C1 segment of cervical spinal cord (tissue), 14 donors: ENCODE measurements at places on chromosomes 16 and 17.
A peak's percentile ranks its signal among the peaks of the same experiment; 100 is the strongest.

GRCh38 chr16:73427164-73427563 is 379.2 kb upstream of the ZFHX3 start:
- no peak for DNase-seq

- no peak for DNase-seq
Observed at GRCh38 chr17:1491443-1492248, 840 bp downstream of the MYO1C start.

DNA sequence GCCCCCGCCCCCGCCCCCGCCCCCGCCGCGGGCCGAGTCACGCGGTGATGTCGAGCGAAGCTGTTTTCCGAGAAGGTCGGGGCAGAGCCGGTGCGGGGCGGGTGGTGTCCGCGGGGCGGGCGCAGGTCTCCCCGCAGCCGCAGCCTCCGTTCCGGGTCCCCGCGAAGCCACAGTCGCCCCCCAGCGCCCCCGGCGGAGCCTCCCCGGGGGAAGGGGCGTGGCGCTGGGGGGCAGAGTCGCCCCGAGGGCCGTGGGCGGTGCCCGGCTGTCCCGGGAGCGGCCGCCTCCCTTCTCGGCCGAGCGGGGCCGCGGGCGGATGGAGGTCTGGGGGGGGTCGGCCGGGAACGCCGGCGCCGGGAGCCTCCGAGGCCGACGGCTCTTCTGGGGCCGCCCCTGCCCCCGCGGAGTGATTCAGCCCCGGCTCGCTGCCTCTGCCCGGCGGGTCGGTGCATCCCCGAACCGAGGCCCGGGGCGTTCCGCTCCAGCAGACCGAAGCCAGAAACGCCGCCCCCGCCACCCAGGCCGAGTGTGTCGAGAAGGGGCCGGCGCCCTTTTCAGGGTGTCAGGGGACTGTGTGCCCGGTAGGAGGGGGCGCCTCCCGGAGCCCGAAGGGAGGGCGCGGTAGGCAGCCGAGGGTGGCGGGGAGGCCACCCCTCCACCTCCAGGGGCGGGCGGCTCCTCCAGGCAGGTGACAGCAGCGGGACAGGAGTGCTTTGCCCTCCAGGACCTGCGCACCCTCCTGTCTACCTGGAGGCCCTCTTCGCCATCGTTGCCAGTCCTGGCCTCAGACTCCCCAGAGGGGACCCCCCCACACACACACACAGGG is 1.7 kb downstream of the METRNL start:
- peak; percentile 13 for DNase-seq

DNA sequence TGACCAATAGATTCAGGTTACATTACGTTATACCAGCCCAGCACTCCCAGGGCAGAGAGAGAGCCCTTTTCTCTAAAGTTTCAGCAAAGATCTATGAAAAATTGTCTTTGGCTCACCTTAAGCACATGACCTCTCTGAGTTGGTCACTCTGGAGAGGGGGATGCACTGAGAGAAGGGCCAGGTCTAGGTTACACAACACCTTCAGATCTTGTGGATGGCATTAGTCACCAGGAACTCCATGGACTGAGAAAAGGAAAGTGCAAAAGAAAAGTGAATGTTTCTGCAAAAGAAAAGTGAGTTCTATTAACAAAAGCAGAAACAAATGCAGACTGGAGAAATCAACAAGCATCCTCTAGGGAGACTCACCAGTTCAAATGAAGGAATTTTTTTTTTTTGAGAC is 253.3 kb upstream of the SALL1 start:
- DNase-seq = no peak

- peak; percentile 26 for DNase-seq
Observed at GRCh38 chr16:55703003-55704001, 47.5 kb downstream of the SLC6A2 start.

DNA sequence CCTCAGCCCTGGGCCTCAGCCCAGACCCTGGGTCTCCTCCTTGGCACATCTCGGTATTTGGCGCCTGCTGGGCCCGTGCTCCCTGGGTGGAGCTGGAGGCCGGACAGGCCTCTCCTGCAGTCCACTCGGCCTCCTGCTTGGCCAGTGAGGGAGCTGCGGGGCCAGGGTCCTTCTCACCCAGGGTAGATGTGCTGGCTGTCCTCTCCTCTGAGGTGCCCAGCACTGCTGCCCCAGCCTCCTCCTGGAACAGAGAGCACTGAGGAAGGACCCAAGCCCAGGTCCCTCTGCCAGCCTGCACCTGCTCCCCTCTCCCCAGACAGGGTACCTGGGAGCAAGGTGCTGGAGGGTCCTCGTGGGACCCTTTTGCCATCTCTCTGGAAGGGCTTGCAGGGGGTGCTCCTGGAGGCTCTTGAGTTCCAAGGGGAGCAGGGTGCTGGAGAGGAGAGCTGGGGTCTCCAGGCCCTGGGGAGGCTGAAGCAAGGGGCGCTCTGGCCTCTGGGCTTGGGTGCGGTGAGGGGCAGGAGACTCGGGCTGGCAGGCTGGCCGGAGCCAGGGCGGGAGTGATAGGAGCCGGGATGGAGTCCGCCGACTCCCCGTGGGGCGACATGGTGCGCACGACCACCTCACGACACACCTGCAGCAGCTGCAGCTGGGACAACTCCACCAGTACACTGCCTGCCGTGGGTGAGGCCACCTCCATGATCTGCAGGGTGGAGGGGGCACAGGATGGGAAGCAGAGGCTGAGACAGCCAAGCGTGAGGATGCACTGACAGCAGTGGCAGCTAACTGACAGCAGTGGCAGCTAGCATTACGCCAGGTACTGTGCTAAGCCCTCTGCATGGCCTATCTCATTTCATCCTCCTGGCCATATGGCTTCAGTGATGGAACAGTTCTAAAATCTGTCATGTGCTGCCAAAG is 17.8 kb downstream of the TSPOAP1 start:
- no peak for DNase-seq

GRCh38 chr17:50169121-50169764 is 3.4 kb downstream of the SGCA start:
- no peak for DNase-seq

DNA sequence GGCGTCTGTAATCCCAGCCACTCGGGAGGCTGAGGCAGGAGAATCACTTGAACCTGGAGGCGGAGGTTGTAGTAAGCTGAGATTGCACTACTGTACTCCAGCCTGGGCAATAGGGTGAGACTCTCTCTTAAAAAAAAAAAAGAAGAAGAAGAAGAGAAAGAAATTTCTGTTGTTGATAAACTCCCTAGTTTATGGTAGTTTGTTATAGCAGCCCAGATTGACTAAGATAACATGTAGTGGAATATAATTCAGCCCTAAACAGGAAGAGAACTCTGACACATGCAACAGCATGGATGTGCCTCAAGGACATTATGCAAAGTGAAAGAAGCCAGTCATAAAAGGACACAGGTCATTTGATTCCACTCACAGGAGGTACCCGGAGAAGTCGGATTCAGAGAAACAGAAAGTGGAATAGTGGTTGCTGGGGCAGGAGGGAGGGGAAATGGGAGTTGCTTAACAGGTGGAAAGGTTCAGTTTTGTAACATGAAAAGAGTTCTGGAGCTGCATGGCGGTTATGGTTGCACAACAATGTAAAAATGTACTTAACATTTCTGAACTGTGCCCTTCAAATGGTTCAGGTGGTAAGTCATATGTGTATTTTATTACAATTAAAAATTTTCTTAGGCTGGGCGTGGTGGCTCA is 26.0 kb upstream of the PRM1 start:
- no peak for DNase-seq

DNA sequence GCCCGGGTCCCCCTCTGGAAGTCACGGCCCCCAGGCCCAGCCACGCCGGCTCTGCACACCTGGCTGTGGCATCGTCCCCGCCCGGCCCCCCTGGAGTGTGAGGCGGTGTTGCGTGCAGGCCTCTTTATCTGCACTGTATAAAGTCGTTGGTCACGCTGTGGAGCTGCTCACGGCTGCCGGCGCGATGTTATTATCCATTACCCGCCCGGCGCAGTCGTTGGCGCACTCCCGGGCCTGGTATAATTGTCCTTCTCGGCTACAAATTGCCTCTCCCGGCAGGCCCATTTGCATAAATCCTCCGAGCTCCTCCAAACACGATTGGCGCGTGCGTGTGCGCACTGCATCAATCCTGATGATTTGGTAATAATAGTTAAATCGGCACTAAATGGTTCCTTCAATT is 57.8 kb downstream of the BAHCC1 start:
- no peak for DNase-seq

GRCh38 chr17:17456251-17456650 is 20.5 kb upstream of the MED9 start:
- DNase-seq = no peak

DNA sequence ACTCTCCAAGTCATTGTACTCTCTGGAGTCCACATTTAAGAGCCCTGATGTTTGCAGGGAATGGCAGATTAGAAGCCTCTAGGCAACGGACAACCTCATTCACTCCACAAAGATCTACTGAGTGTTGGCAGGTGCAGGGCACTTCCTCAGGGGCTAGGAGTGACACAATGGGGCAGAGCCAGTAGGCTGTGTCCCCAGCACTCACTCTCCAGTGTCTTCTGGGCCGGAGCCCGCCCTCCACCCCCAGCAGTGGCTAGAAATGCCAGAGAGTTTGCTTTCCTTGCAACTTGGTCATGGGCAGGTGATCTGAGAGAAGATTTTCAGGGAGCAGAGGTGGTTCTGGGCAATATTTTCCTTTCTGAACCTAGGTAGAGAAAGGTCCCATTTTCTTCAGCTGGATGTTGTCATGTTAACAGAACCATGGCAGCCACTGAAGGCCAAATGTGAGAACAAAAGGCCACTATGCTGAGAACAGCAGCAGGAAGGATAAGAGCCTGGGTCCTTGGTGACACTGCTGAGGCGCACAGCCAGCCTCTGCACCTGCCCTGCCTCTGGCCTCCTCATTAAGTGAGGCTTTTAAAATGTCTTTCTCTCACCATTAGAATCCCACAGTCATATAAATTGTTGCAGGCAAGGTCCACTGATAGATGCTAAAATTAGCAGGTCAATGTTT is 96.2 kb downstream of the USP31 start:
- DNase-seq = no peak

GRCh38 chr17:82487910-82488309 is 29.4 kb downstream of the NARF start:
- DNase-seq = peak; percentile 13

GRCh38 chr17:44792276-44792675 is 33.5 kb downstream of the ADAM11 start:
- DNase-seq = no peak

DNA sequence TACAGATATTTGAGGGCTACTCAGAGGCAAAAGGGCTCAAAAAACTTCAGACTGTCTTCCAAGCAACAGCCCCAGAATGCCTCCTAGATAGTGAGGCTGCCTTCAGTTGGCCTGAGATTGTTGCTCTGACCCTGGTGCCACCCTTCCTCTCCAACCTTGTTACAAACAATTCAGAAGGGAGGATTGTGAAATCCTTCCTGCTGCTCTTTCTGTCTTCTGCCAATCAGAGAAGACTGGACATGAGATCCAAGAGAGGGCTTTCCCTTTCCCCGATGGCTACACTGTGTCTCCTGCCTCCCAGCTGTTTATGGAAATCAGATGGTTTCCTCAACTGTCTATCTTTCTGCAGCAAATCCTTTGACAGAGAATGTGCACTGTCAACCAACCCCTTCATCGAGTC is 419.9 kb downstream of the CDH13 start:
- DNase-seq = no peak

DNA sequence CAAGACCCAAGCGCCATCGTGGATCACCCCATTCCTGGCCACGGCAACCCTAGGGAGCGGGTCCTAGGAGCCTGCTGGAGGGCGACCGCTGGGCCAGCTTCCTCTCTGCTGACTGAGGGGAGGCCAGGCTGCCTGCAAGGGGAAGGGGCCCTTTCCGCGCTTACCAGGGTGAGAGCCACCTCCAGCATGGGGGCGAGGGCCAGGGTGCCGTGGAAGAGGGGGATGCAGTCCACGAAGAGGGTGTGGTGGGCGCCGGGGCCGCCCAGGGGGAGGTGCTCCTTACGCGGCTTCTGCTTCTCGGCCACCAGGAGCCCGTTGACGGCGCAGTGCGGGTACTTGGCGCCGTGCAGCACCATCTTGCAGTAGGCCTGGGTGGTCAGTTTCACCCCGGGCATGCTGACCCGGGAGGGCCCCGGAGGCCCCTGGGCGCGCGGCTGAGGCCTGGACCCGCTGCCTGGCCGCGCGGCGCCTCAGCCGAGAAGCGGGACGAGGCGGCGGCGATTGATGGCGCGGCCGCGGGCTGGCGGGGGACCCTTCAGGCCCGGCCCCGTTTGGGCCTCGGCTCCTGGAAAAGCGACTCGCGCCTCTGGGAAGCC is 345 bp downstream of the EMC8 start:
- no peak for DNase-seq

DNA sequence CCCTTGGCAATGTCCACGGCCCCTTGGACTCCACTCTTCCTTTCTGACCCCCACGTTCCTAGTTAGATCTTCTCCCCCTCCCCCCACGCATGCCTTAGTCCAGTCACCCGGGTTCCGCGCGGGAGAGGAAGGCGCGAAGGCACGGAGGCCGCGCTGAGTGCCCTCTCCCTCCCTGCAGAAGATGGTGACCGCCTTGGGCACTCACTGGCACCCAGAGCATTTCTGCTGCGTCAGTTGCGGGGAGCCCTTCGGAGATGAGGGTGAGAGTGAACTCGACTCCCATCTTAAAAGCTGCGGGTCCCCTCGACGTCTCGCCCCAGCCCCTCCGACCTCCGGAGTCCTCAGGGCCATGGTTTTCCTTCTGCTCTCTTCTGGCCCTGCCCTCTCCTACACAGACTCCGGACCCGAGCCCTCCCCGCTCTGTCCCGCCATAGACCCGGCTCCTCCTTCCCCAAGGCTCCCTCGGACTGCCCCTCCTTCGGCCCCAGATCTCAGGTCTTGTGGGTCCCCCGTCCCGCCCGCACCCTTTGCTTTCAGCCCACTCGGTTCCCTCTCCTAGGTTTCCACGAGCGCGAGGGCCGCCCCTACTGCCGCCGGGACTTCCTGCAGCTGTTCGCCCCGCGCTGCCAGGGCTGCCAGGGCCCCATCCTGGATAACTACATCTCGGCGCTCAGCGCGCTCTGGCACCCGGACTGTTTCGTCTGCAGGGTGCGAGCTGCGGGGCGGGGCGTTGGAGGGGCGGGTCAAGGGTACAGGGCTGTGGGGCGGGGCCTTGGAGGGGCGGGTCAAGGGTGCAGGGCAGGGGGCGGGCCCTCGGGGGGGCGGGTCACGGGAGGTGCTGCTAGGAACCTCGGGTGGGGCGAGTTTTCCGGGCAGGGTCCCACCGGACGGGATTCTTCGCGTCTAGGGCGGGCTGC is 4.6 kb downstream of the TGFB1I1 start:
- DNase-seq = peak; percentile 13

- DNase-seq = no peak
Observed at GRCh38 chr17:70278844-70279462, 109.6 kb downstream of the KCNJ2 start.

DNA sequence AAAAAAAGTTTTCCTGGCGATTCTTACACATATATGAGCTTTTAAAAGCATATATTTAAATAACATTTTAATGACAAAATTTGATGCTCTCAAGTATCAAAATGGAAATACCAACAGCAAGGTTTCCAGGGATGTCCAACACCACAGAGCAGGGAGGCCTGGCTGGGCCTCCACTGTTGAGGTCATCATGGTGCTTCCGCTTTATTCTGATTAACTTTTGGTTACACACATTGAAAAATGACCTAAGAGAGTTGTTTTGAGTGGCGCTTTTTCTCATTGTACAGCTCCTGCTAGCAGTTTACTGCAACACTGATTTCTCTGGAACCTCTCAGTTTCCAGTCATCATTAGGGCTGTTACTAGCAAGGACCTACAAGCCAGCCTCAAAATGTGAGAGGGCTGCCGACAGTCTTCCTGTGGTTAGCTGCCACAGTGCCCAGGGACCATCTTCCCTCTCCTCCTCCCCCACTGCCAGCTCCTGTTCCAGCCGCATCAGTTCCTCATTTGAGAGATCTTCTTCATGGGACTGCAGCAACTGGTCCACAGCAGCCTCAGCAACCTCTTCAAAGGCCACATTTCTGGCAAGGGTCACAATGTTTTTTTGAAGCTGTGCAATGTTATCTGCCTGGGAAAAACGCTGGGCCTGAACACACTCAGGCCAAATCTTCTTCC is 21.3 kb downstream of the DEF8 start:
- peak; percentile 6 for DNase-seq

GRCh38 chr16:50622643-50623369 is 58.3 kb downstream of the SNX20 start:
- no peak for DNase-seq
